GM10248 (cell line): ENCODE measurements at places on chromosomes 4 and X.

DNA sequence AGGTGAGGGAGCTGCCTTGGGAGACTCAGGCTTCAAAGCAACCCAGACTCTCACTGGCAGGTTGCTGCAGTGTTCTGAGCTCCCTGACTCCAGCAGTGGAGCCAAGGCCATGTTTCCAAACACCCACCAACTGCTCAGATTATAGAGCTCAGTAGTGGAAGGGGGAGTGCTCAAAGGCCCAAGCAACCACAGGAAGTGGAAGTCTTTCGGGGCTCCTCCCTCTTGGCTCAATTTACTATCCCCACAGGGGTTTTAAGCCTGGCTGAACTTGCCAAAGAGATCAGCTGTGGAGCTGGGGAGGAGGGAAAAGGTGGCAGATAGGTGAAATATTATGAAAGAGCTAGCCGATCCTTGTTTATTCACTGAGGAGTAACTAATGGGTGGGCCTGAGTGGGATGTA, 82.5 kb downstream of the HPRT1 start:
- DNase-seq: no peak

GRCh38 chrX:9942086-9942485, 25.1 kb upstream of the CLDN34 start:
- DNase-seq: peak; percentile 58

- no peak for DNase-seq
Measured at GRCh38 chrX:94204524-94204923, 530.5 kb downstream of the FAM133A start.

- DNase-seq: no peak
Measured at GRCh38 chr4:11368701-11369115, 60.0 kb downstream of the HS3ST1 start.

DNA sequence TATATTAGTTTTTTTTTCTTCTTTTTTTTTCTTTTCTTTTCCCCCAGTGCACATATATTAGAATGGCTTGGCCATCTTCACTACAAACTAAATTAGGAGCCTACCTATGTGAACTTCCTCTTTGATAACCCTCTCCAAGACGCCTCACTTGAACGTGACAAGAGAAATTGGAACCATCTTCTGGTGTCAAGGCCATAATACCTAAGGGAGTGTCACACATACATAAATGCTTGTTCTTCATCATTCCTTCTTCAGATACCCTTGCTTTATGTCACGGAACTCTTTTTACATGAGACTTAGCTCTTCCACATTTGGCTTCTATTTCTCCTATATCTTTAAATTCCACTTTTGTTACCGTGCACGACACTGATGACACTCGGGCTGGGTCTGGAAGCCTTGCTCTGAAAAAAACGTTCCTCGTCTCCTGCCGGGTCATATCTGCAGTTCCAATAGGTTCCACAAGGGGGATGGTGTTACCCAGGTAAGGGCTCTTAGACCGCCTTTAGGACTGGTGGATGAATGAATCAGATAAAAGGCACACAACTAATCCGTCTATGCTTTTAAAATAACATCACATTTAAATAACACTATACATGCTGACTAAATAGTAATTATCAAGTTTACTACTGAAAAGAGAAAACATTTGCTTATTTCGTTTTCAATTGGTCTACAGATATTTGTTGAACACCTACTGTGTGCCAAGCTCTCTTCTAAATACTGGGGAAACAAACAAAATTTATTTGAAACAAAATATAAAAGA, 19.9 kb downstream of the DGAT2L6 start:
- DNase-seq: peak; percentile 34

DNA sequence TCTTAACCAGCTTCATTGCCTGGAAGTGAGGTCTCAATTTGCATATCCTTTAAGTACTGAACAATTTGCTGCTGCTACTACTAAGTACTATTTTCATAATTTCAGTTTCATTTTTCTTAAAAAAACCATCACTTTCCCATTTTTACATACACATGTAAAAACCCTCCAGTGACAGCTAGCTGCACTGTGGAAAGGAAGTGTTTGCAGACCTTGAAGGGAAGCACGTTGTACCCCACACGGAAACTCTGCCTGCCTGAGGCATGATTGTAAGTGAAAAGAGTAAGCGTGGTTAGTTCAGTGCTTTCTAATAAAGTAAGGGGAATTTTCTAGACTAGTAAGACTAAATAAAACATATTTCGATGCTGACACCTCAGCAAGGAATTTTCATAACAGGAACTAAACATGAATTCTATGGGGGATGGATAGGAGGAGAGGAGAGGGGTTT, 103.6 kb downstream of the RAPGEF2 start:
- DNase-seq: peak; percentile 46

- no peak for DNase-seq
Measured at GRCh38 chr4:104896660-104897645, 249.7 kb upstream of the TET2 start.

DNA sequence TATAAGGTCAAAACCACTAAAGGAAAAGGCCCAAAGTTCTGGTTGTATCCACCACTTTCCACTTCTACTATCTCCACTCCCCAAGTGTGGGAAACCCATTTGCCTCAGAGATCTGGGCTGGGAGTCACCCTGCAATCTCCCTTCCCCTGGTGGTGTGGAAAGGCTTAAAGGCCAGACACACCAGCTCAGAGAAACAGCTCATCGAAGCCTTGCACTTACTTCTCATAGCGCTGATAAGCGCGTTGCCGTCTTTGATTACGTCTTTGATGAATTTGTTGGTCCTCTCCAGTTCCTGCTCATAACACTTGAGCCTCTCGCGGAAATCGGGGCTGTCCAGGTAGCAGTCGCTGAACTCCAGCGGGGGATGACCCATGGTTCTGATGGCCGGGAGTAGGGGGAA, 647 bp downstream of the OPHN1 start:
- DNase-seq: no peak

- no peak for DNase-seq
Measured at GRCh38 chr4:186724864-186725468, 1.3 kb upstream of the FAT1 start.
